ENCODE measurements at places on chromosomes 7 and 10. TPM values are rescaled to one million over a fixed set of nuclear protein-coding genes. Genes with fewer than 3 reads are reported as not detected.
A peak's percentile ranks its signal among the peaks of the same experiment; 100 is the strongest.

DNA sequence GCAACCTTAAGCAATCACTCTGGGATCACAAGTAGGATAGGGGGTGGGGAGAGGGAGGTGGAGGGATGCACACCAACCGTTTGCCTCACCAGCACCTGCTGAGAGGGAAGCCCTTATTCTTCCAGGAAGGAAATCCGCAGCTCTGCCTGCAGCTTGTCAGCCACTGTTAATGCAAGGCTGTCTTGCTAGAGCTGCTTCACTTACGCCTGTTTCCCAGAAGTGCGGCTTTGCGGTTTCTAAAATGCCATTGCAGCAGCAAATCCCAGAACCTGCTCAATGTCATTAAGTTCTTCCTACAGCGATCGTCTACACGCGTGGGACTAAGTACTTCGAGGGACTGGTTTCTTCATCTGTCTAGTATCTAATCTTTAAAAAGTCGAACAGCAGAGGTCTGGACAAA is 191.1 kb downstream of the ZMYND11 start:
- H3K27ac ChIP-seq, result no peak overlapping the region
- no peak overlapping the region for H3K4me3 ChIP-seq
- H3K36me3 ChIP-seq, result peaks cover 2% of the 10 kb centered on the region
- no peak for DNase-seq
- peaks cover 32% of the 10 kb centered on the region for H3K4me1 ChIP-seq

GRCh38 chr10:17671307-17671706 is 27.4 kb downstream of the STAM start:
- no peak overlapping the region for H3K27ac ChIP-seq
- no peak for DNase-seq
- peaks cover 35% of the 10 kb centered on the region for H3K4me1 ChIP-seq
- H3K4me3 ChIP-seq, result no peak overlapping the region

DNA sequence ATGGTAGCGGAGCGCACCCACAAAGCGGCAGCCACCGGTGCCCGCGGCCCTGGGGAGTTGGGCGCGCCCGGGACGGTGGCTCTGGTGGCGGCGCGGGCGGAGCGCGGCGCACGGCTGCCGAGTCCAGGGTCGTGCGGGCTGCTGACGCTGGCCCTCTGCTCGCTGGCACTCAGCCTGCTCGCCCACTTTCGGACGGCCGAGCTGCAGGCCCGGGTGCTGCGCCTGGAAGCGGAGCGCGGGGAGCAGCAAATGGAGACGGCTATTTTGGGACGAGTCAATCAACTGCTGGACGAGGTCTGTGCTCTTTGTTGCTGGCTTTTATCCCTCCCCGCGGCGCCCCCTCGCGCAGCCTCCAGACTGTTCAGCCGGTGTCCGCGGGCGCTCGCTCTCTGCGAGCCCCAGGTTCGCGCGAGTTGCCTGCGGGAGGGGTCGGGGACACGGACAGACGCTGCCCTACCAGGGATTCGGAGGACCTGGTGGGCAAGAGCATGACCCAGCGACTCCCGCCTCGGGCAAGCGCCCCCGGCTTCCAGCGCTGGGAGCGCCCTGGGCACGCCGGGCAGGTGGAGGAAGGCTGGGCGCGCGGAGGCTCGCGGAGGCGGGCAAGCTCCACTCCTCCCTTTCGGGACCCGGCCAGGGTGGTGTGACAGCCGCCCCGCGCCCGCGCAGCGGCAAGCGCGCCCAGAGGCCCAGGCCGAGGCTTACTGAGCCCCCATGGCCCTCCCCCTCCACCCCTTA is 887 bp downstream of the COL13A1 start:
- H3K4me3 ChIP-seq, result no peak overlapping the region
- peaks cover 40% of the 10 kb centered on the region for H3K27me3 ChIP-seq
- H3K27ac ChIP-seq, result no peak overlapping the region
- H3K36me3 ChIP-seq, result no peaks in the 10 kb centered on the region
- DNase-seq, result no peak

GRCh38 chr10:22630234-22631174 is 83.9 kb downstream of the PIP4K2A start:
- H3K4me1 ChIP-seq, result peaks cover 94% of the 10 kb centered on the region
- H3K36me3 ChIP-seq, result peaks cover 22% of the 10 kb centered on the region
- peak overlapping the region; percentile 72 for H3K4me3 ChIP-seq
- H3K27ac ChIP-seq, result peak overlapping the region; percentile 93
- H3K27me3 ChIP-seq, result no peaks in the 10 kb centered on the region
- DNase-seq, result peak; percentile 50

DNA sequence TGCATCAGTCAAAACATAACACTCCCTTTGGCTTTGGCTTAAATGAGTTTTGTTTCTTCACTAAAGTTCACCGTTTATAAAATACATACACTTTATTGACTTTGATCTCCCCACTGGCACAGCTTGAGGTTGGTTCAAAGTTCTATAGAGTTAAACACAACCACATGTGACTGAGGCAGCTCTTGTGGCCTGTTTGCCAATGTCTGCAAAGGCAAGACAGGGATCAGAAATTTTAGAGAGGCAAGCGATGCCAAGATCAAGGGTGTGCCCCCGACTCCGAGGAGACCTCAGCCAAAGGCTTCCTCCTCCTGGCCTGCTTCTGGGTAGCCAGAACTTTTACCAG is 129.8 kb upstream of the JCAD start:
- DNase-seq, result no peak
- no peak overlapping the region for H3K4me3 ChIP-seq
- no peak overlapping the region for H3K27ac ChIP-seq
- H3K36me3 ChIP-seq, result no peaks in the 10 kb centered on the region

- no peak overlapping the region for H3K4me3 ChIP-seq
- peaks cover 6% of the 10 kb centered on the region for H3K27me3 ChIP-seq
- no peaks in the 10 kb centered on the region for H3K4me1 ChIP-seq
- no peak overlapping the region for H3K27ac ChIP-seq
Observed at GRCh38 chr10:2173327-2173726, 436.0 kb upstream of the ADARB2 start.

The PGAM1 gene
- total RNA-seq, result 406 TPM

The RAPGEF5 gene
- total RNA-seq, result 0.60 TPM

The CALML3 gene
- not detected for total RNA-seq

The ADAM22 gene
- total RNA-seq, result 0.96 TPM

The SLC18A2 gene
- total RNA-seq, result not detected
